Thoracic aorta endothelial cell (primary cell): ENCODE measurements at places on chromosomes 7 and 10. TPM values are rescaled to one million over a fixed set of nuclear protein-coding genes. Genes with fewer than 3 reads are reported as not detected.

The GLUD1 gene
- total RNA-seq, result 193 and 209 TPM in 2 replicates

The GHRHR gene
- 0.14 TPM in 1 of 2 replicates, not detected in the other for total RNA-seq

The KCND2 gene
- not detected in 2 replicates for total RNA-seq

The PTN gene
- 0.07 and 0.27 TPM in 2 replicates for total RNA-seq

The PDE6C gene
- total RNA-seq, result not detected in 2 replicates

The MINDY3 gene
- total RNA-seq, result 39.8 and 45.2 TPM in 2 replicates

The AKR1B1 gene
- total RNA-seq, result 142 and 186 TPM in 2 replicates
